T follicular helper cell (primary cell): ENCODE measurements at places on chromosomes 13 and 19.

GRCh38 chr13:69959046-69959445, 148.6 kb upstream of the ATXN8OS start:
- DNase-seq = no peak

DNA sequence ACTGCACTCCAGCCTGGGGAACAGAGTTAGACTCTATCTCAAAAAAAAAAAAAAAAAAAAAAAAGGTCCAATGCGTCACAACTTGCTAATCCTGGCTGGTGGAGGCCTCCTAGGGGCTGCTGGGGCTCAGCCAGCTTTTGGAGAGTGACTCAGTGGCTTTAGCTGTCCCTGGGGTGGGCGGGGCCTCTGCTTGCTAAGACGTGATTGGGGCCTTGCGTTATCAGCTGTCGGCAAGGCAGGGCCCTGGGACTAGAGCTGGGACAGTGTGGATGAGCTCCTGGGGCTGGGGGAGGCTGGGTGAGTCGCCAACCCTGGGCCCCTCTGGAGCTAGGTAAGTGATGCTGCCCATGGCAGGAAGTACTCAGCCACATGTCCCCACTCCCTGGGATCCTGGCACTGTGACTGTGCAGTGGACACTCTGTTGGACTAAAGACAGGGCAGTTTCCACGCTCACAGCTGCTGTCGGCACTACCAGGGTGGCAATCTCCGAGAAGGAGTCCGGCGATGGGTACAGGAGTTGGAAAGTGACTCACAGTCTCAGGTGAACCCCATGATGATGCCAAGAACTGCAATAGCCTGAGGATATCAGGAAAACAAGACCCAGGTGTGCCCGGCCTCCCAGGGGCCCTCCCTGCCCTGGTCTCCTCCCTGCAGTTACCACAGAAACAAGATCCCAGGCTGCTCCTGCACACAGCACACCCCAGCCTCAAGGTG, 32.2 kb downstream of the F2RL3 start:
- DNase-seq = no peak

DNA sequence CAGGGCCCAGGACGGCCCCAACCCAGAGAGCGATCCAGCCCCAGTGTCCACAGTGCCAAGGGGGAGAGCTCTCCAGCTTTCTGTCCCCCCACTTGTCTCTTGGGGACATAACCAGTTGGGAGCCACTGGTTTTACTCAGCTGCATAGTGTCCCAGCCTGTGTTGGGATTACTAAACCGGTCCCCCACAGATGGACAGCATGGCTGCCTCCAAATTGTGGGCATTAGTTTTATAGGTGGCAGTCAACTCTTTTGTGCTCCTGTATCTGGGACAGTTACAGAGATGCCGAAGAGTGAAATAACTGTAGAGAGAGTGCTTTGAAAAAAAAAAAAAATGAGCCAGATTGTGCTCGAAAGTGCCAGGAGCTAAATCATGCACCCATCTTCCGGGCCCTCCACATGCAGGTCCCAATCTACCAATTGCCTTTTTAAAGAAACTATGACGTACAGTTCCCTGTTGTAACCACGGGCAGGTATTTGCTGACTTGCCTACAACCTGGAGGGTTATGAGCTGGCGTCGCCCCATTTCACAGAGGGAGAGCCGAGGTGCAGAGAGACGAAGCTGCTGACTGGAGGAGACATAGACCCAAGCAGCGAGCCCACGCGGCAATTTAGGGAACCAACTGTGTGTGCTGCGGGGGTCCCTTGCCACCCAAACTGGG, 2.4 kb upstream of the NFIC start:
- no peak for DNase-seq

GRCh38 chr13:62119739-62120700, 704.4 kb upstream of the PCDH20 start:
- no peak for DNase-seq
